Dermis blood vessel endothelial cell (primary cell): ENCODE measurements at places on chromosomes 7 and 10.

- no peak for DNase-seq
Observed at GRCh38 chr10:104368381-104368780, 14.7 kb downstream of the CFAP58 start.

DNA sequence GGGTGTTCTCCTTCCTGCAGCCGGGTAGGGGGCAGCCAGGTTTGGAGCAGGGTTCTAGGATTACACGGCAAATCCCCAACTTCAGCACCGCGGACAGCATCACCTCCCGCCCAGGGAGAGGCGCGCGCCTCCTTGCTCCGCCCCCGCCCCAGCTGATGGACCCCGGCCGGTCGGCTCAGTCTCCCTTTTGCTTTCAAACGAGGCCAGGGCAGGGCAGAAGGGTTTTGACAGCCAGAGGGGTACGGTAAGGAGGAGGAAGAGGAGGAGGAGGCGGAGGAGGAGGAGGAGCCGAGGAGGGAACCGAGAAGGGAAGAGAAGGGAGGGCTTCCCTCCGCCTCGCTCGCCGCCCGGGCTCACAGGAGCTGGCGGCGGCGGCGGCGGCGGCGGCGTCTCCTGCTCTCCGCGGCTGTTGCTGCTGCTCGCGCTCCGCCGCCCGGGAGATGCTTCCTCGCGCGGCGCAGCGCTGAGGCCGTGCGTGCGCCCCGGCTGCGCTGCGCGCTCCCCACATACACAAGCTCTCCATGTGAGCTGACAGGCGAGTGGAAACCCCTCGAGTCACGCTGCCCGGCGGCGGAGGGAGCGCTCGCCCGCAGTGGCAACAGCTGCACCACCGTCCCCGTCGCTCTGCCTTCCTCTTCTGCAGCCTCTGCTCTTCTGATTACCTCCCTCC, 615 bp upstream of the CNTNAP2 start:
- DNase-seq = peak; percentile 25

GRCh38 chr10:95987685-95988426, 55.5 kb upstream of the CCNJ start:
- DNase-seq = no peak

- peak; percentile 69 for DNase-seq
Observed at GRCh38 chr10:110076559-110077318, 69.0 kb downstream of the ADD3 start.

- no peak for DNase-seq
Observed at GRCh38 chr7:51227861-51228260, 88.7 kb downstream of the COBL start.

GRCh38 chr7:145152589-145152988, 316.7 kb upstream of the TPK1 start:
- DNase-seq = no peak
